Right cardiac atrium (tissue), 5 donors: ENCODE measurements at places on chromosomes 4 and X. TPM values are rescaled to one million over a fixed set of nuclear protein-coding genes. Genes with fewer than 3 reads are reported as not detected.

Gene MORC4
- 3.7 TPM for total RNA-seq

- no peak for DNase-seq
These were observed 72.3 kb downstream of the TMEM47 start for GRCh38 chrX:34584781-34585180.

- DNase-seq = no peak
These were observed 336.7 kb upstream of the GNPDA2 start for GRCh38 chr4:45062935-45063545.

DNA sequence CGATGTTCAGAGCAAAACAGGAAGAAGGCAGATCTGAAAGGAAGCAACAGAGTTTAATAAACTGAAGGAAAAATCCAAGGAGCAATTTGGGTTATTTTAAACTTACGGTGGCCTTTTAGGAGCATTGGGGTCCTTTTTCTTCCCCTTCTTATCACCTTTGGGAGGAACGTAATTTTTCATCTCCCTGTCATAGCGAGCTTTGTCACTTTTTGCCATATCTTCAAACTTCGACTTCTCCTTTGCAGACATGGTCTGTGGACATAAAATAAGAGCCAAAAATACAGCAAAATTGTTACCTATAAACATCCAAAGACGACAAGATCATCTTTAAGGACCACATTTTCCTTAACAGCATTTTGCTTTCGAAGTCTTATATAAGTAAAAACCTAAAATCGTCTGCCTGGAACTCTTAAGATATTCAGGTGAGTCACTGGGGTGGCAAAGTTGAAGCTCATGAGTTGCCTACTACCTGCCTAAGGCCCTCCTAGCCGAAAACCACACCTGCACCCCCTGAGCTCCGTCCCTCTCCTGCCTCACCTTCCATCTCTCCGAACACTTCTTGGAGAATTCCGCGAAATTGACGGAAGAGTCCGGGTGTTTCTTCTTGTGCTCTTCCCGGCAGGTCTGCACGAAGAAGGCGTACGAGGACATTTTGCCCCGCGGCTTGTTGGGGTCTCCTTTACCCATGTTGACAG, 1.0 kb downstream of the HMGB2 start:
- DNase-seq = no peak

DNA sequence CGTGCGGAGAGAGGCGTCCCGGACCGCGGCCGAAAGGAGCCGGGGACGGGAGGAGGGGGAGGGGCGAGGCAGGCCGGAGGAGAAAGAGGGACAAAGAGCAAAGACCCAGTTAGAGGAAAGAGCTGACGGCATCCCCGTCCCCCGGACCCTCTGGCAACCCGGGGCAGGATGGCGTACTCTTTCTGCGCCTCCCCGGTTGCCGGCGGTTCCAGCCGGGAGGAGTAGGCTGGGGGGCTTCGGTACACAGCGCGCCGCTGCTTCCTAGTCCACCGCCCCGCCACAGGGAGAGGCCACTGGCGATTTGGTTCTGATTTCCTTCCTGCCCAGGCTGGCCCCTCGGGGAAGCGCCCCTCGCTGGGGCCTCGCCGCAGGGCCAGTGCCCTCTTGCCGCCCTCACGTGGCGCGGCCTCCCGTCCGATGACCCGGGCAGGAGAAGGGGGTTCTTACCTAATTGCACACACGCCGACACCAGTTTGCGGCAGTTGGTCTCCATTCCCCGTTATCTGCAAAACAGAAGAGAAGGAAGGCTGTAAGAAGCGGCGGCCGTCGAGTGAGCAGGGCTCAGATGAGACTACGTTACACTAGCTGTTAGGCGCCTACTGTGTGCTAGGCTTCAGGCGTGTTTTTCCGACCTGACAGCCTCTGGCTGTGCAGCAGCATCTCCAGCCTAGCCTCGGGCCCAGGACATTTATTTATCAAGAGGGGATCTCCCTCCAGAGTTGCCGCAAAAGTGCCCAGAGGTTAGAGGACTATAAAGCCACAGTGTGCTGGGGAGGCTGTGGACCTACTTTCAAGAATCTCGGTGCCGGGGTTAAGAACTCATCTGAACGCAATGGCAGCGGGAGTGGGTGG, 9.9 kb upstream of the PITX2 start:
- DNase-seq = no peak

Gene AADAT
- 2.0 TPM for total RNA-seq

Gene HTN1
- total RNA-seq = not detected

Gene KLF8
- total RNA-seq = 7.8 TPM

Gene CENPI
- 0.51 TPM for total RNA-seq

DNA sequence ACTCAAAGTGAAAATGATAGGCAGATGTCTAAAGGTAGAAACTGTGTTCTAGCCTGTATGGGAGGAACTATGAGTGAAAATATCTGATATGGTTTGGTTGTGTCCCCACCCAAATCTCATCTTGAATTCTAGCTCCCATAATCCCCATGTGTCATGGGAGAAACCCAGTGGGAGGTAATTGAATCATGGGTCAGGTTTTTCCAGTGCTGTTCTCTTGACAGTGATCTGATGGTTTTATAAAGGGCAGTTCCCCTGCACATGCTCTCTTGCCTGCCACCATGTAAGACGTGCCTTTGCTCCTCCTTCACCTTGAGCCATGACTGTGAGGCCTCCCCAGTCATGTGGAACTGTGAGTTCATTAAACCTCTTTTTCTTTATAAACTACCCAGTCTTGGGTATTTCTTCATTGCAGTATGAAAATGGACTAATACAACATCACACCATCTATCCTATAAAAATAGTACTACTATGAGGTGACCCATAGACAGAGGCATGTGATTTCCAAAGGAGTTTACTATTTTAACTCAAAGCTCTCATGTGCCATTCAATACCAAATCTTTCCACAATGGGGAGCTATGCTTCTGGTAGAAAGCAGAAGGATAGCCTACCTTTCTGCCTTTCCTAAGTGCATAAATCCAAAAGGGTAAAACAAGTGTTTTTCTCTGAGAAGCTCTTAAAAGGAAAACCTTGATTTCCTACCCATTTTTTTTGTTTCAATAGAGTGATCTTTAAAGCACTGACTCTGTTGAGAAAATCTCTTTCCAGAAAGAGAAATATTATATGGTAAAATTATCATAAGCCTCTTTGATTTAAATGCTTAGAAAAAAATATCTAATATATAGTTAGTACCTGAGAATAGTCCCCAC, 38.8 kb downstream of the SEC31A start:
- no peak for DNase-seq

Gene KLB
- 0.06 TPM for total RNA-seq

Gene ADAM29
- not detected for total RNA-seq

Gene ETFDH
- 152 TPM for total RNA-seq

Gene SSX2
- not detected for total RNA-seq

DNA sequence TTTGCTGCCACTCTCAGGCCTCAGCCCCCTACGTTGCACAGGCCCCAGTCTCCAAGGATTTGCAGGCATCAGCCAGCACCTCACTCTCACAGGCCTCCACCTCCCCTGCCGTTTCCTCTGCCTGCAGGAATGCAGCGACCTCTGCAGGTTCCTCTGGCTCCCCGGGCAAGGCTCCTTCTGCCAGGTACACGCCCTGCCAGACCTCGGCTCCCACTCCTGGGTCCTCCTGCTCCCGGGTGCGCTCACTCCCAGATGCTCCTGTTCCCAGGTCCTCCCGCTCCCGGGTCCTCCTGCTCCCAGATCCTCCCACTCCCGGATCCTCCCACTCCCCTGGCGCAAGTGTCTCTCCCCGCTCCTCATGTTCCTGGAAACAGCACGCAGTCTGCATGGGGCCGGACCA, 144.4 kb upstream of the RADX start:
- peak; percentile 7 for DNase-seq

DNA sequence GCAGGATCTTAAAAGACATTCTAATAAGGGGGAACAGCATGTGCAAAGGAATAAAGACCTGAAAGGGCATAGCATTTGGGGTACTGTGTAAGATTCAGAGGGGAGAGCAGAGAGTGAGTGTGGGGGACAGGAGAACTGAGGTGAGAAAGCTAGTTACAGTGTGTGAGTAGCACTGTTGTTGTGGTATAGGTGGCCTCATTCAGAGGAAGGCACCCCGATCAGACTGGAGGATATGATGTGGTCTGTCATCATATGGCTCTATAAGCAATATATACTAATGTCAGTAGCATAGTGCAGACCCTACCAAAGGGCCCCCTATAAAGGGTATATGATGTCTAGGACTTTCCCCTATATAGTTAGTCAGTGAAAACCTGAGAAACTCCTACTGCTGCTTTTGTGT, 175.8 kb downstream of the FMR1NB start:
- no peak for DNase-seq

GRCh38 chrX:46381630-46382029, 163.6 kb downstream of the ZNF674 start:
- no peak for DNase-seq

DNA sequence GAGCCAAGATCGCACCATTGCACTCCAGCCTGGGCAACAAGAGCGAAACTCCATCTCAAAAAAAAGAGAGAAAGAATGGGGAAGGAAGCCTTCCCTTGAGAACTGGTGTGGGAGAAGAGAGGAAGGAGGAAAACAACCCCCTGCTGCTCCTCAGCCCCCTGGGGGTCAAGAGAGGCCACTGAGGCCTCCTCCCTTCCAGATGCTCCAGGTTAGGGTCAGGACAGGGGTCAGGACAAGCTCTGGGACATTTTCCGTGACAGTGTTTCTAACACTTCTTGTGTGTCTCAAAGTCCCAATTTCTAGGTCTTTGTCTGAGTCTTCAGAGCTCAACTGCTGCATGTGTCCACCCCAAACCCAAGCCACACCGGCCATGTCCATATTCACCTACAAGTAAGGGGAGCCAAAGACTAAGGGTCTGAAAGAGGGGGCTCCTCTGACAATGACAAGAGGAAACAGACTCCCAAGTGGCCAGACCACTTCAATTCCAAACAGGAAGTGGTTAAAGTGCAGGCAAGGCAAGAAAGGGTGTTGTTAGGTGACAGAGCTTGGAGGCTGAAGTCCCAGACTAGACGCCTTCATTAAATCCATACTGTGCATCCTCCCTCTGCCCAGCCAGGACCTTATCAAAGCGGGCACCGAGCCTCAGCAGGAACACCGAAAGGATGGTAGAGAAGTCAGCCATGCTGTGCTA, 8.3 kb downstream of the L1CAM start:
- no peak for DNase-seq

- no peak for DNase-seq
These were observed 17.9 kb upstream of the PGRMC1 start for GRCh38 chrX:119218198-119218597.

Gene ADH4
- total RNA-seq = not detected

DNA sequence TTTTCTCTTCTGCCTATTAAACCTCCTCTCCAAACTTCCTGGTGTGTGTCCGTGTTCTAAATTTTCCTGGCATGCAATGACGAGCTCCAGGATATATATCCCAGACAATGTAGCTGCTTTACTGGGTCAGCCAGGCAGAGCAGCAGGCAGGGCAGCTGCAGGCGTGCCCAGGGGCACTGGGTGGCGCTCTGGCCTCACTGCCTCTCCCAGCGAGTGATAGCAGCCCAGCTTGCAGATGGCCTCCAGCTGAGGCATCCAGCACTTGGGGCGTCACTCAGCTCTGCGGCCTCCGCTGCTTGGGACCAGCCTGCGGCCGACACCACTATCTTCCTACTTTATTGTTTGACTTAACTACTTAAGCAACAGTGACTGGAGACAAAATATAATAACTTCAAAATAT, 23.0 kb upstream of the UBA6 start:
- DNase-seq = no peak

Gene MYL5
- 5.3 TPM for total RNA-seq

Gene OPN1MW
- not detected for total RNA-seq

Gene OTC
- 0.36 TPM for total RNA-seq

GRCh38 chr4:38665551-38666411, 1.8 kb downstream of the KLF3 start:
- DNase-seq = no peak

DNA sequence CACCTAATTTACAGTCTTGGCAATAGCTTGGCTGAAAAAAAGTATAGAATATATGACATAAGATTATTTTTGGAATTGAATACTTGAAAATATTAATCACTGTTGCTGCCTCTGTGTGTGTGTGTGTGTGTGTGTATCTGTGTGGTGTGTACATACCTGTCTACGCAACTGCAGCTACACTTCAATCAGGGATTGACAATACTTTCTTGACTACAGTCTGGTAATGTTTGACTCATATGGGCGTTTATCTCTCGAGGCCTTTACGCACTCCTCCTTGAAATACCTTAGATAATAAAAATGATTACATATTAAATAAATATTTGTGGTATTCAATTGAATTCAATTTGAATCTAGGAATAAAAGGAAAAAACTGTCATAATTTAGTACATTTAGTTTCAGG, 565.2 kb downstream of the PCDH18 start:
- no peak for DNase-seq

GRCh38 chr4:113564493-113564892, 197.0 kb downstream of the CAMK2D start:
- no peak for DNase-seq

DNA sequence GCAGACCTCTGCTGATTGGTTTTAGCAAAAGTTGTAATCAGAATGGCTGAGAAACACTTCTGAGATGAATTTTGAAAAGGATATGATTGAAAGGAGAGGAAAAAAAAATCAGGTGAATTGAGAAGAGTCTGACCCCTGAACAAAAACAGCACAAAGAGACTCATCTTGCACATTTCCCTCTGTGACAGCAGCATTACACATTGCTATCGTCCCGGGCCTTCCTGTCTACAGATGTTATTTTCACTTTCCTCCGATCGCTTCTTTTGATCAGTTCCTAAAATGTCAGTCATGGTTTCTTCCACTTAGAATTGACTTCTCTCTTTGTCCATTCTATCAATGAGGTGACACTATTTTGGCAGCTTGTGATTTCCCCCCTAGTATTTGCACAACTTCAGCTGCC, 262.6 kb downstream of the GPC3 start:
- DNase-seq = no peak

DNA sequence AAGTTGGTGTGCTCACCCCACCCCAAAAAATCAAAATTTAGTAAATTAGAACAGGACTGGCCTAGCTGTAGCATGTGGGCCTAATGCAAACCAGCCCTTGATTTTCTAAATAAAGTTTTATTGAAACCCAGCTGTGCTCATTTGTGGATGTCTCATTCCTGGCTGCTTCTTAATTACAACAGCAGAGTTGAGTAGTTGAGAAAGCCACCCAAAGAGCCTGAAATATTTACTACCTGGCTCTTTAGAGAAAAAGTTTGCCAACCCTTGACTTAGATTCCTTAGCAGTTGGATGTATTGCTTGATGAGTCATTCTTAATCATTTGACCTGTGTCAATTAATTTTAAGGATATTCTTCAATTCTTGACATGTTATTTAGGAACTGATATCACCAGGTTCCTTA, 168.3 kb upstream of the PUDP start:
- no peak for DNase-seq

Gene BEX5
- 1.2 TPM for total RNA-seq

Gene AMBN
- not detected for total RNA-seq

Gene MAOA
- 125 TPM for total RNA-seq

Gene NAA11
- not detected for total RNA-seq

- DNase-seq = peak; percentile 70
These were observed 18.3 kb downstream of the SORBS2 start for GRCh38 chr4:185793716-185794115.

- no peak for DNase-seq
These were observed 409.2 kb downstream of the NKX6-1 start for GRCh38 chr4:84089652-84090437.

- DNase-seq = no peak
These were observed 582.0 kb upstream of the EPHA5 start for GRCh38 chr4:66252291-66252690.

Gene INTS12
- total RNA-seq = 20.6 TPM
